ENCODE measurements at places on chromosomes 5 and 9.

DNA sequence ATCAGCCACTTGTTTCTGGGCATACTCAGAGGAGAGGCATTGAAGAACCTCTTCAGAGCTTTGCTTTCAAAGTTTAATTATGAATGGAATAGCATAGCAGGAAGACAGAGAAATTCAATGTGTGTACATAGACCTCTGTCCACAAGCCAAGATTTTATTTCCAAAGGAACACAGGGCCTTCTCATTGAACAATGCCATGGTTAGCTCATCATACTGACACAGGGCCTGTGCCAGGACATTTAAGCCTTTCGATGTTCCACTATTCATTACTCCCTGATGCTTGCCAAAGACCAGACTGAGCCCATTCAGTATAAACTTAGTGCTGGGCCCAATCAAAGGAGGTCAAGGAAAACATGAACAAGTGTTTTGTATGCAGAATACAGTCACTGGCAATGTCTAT, 280.8 kb downstream of the FBXL17 start:
- no peak for DNase-seq

DNA sequence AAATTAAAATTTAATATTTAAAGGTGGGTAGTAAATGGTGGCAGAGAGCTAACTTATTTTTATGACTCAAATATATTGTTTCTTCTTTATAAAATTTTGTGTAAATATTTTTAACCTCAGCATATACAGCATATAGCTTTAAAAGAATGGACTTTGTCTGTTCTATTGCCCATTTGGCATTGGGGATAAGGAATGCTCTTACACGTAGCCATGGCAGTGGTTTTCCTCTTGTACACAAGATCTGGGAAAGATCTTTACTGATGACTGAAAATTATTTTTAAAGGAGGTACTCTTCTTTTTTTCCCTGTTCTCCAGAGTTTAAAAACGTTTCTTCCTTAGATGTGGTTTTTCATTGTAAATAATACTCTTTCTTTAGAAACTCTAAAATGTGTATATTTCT, 75.0 kb downstream of the PBX3 start:
- no peak for DNase-seq

DNA sequence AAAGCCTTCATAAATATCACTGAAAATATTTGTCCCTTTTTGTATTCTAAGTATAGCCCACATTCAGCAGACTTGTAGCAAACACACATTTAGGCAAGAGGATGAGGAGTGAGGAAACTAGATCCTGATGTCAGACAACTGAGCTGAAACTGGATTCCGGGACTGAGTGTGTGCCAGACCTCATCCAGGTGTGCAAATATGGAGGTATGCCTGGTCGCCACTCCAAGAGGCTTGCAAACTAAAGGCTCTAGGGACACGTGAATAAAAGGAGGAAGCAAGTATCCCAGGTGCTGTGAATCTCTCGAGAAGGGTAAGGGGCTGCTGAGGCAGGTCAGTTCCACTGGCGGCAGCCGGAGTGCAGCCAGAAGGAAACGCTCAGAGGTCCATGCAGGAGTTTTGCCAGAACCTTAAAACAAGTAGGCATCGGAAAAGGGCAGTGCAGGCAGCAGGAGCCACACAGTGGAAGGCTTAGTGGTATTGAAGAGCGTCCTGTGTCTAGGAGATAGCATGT, 77.4 kb upstream of the ALDH1B1 start:
- no peak for DNase-seq

- no peak for DNase-seq
Measured at GRCh38 chr9:121830441-121831140, 179.2 kb downstream of the DAB2IP start.

DNA sequence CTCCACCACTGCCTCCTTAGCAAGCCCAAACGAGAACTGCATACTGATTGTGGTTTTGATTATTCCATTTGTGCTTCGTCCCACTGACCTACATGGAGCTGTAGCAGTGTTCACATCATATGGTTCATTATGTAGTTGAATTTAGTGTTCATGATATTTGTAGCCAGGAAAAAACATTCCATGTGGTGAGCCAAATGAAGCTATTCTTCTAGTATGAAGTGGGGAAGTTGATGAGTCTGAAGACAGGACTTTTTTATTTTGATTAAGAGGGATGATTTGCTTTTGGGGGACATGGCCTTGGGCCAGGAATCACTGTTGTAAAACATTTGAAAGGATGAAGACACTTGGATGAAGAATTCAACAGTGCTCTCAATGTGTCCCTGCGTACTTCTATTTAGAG, 192.9 kb upstream of the SLC27A6 start:
- DNase-seq: no peak

Data from stimulated activated CD4-positive, alpha-beta T cell treated with anti-CD3 and anti-CD28 coated beads, Interleukin-12 subunit alpha, Interleukin-12 subunit beta, amount 100 ng/mL, for 48 hours (primary cell).